ENCODE measurements at places on chromosomes 6 and 20.

DNA sequence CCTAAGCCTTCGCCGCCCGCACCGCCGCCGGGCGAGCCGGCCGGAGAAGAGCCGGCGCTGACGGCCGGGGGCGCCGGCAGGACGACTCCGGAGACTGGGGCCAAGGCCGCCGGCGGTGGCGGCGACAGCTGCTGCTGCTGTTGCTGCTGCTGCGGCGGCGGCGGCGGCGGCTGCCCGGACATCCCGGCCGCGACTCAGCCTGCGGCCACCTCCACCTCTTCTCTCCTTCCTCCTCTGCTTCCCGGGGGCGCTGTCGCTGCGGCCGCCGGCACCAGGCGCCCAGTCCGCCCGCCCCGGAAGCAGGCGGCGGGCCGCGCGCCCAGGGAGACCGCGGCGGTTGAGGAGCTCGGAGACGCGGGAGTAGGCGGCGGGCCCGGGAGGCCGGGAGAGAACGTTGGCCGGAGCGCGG lies 307 bp downstream of the RANBP9 start:
- peak; percentile 82 for DNase-seq

- DNase-seq, result no peak
Observed at GRCh38 chr6:121242386-121242785, 91.9 kb downstream of the TBC1D32 start.

DNA sequence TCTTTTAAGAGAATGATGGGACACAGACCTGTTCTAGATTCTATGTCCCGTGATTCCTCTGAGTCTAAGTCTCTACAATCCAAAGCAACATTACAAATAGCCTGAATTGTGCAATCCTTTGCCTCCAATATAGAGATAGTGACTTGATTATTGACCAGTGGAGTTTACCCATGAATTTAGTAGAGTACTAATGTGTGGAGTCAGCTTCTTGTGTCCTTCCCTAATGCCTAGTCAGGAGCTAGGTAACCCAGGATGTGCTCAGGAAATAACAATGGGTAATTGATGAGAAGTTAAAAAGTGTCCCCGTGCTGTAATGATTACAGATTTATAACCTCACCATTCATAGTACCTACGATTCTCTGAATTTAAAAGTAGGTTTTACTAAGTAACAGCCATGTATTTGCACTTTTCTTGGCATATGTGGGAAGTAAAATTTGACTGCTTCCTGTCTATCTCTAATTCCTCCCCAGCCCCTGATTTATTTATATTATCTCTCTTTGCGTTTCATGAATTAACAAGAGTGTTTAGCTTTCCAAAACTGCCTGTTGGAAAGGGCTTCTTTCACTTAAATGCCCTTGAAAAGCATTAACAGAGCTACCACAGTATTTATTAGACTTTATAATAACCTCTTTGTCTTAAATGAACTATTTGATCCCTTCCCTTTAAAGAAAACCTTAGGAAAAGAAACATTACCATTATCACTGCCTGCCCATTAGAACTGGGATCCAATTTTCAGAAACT lies 30.5 kb downstream of the NEDD9 start:
- no peak for DNase-seq

GRCh38 chr20:64106435-64106961 lies 867 bp downstream of the NPBWR2 start:
- DNase-seq, result no peak

- DNase-seq, result no peak
Observed at GRCh38 chr6:102717737-102718456, 1324.4 kb downstream of the GRIK2 start.

DNA sequence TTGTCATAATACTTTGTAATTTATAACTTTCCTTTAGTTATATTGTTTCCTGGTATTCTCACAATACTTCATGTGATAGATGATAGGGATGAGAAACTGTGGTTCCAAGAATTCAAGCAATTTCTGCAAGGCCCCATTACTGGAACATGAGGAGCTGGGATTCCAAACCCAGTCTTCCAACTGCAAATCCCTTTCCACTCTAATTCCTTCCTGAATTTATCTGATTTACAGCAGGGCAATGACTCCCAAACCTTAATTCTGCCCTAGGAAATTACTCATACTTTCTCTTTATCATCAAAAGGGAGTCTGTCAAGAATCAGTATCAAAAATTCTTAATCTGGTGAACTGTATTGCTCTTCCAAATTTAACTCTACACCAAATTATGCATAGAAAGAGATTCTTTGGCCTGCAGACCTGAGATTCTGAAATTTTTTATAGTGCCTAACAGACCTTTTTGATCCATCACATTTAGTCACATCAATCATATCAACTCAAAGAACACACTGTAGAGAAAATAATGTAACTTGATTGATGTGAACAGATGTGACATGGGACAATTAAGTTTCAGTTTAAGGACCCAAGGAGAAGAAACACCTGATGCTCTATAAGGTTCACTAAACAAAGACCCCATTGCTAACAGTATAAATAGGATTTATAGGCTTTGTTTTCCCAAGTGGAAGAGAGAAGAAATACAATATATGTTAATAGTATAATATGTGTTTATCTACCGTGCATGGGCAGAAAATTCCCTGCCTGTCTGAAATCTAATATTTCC lies 41.5 kb upstream of the GJA1 start:
- no peak for DNase-seq

DNA sequence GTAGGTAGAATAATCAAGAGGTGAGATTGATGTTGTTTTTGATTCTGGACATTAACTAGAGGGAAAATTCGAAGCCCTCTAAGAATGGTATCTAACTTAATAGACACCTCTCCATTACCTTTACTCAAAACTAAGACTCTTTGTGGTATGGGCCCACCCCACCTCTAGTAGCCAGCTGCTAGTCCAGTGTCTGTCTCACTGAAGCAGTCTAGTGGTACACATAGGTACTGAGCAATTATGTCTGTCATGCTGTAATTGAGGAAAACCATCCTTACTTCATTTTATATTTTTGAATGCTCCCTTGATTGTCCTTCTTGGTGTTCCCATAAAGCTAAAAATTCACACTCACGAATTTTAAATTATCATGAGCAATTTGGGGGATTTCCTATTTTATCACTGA lies 290.7 kb downstream of the ARHGAP18 start:
- no peak for DNase-seq

- DNase-seq, result no peak
Observed at GRCh38 chr6:83908813-83909212, 49.3 kb downstream of the CYB5R4 start.

- no peak for DNase-seq
Observed at GRCh38 chr20:58566981-58567380, 51.8 kb upstream of the APCDD1L start.

- DNase-seq, result peak; percentile 61
Observed at GRCh38 chr20:49484180-49485140, 2.0 kb upstream of the KCNB1 start.

DNA sequence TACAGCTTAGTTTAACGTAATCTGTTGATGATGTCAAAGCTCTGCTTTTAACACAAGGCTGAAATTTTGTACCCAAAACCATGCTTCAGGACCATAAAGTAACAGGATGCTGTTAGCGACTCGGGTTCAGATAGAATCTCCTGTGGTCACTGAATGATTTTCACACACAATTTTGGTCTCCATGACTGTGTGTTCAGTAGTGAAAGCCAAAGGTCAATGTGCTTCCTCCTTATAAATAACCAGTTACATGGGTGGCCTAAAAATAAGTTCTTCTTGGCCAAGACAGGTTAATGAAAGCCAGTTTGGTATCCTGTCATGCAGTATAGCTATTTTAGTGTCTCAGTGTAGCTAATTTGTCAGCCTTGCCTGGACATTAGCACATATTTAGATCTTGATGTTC lies 19.1 kb upstream of the LOC128125822 start:
- DNase-seq, result no peak

DNA sequence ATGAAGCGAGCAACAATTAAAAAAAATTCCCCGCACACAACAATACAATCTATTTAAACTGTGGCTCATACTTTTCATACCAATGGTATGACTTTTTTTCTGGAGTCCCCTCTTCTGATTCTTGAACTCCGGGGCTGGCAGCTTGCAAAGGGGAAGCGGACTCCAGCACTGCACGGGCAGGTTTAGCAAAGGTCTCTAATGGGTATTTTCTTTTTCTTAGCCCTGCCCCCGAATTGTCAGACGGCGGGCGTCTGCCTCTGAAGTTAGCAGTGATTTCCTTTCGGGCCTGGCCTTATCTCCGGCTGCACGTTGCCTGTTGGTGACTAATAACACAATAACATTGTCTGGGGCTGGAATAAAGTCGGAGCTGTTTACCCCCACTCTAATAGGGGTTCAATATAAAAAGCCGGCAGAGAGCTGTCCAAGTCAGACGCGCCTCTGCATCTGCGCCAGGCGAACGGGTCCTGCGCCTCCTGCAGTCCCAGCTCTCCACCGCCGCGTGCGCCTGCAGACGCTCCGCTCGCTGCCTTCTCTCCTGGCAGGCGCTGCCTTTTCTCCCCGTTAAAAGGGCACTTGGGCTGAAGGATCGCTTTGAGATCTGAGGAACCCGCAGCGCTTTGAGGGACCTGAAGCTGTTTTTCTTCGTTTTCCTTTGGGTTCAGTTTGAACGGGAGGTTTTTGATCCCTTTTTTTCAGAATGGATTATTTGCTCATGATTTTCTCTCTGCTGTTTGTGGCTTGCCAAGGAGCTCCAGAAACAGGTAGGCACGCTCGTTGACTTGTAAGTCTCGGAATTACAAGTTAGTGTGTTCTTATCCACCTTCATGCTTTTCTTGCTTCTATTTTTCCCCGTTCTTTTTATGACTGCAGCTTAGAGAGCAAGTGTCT lies at the start of gene EDN1:
EDN1 (plus strand) TSS at position 429 of the 888 bp plus-strand sequence; CDS start at position 698, 269 bp downstream.
- DNase-seq, result peak; percentile 82

- no peak for DNase-seq
Observed at GRCh38 chr20:20836836-20837235, 124.4 kb upstream of the RALGAPA2 start.

DNA sequence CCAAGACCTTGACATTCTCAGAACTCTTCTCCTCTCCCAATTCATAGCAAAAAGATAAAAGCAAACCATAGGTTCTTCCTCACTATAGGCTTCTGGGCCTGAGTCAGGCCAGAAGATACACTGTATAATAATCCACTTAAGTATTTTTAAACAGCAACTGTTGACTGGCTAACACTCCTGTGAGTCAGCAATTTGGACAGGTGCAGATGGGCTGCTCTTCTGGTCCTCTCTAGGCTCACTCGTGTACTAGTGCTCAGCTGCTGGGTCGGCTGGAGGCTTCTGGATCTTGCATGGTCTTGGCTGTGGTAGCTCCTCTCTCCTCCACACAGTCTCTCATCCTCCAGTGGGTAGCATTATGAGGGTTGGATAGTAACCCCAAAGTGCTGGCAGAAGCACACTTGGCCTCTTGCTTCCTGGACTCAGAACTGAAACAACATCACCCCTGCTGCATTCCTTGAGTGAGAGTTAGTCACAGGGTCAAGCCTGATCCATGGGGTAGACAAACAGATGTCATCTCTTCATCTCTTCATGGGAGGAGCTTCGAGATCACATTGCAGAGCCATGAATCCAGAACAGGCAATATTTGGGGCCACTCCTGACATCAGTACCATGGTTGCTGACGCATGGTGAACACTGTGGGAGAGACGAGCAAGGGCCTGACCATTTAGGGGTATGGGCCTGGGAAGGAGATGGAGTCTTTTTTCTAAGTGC lies 86.9 kb downstream of the C6orf118 start:
- no peak for DNase-seq

DNA sequence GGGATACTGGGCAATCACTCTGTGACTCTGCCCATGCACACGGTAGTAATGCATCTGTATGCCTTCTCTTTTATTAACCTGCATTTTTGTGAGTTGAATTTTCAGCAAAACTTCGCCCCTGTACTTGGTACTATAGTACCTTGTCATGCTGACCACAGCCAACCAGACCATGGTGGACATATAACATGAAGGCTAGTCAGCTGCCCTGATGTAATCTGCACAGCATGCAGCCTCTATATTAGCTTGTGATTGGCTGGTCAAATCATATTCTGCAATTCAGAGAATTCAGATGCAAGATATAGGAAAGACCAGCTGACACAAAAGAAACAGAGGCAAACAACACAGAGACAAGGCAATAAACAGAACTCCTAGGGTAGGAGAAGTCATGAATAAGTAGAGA lies 200.9 kb upstream of the JARID2 start:
- no peak for DNase-seq

GRCh38 chr20:40438161-40438830 lies 250.7 kb downstream of the MAFB start:
- no peak for DNase-seq

DNA sequence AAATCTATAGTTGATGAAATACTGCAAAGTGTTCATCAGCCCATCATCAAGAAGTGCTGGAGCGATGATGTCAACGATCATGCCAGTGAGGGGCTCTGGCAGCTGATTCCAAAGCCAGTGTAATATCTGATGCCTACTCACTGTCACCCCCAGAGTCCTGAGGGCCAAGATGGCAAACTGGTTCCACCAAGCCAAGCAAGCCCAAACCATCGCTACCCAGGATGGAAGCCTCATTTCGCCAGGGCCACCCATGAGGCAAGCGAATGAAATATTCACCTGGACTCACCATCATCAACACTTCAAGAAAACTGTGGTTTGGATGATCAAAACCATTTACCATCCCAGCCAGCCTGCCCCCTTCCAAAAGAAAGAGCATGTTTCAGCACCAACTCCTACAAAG lies 76.5 kb downstream of the GNAS-AS1 start:
- DNase-seq, result no peak

DNA sequence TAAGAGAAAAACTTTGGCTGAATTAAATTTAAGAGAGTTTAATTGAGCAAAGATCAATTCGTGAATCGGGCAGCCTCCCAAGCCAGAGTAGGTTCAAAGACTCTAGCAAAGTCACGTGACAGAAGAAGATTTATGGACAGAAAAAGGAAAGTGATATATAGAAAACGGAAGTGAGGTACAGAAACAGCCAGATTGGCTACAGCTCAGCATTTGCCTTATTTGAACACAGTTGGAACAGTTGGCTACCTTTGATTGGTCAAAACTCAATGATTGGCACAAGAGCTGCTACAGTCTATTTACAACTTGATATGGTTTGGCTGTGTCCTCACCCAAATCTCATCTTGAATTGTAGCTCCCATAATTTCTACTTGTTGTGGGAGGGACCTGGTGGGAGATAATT lies 102.6 kb downstream of the PLG start:
- no peak for DNase-seq

GRCh38 chr20:16699293-16699692 lies 30.5 kb upstream of the SNRPB2 start:
- no peak for DNase-seq

- no peak for DNase-seq
Observed at GRCh38 chr6:37451441-37452193, 18.6 kb downstream of the CMTR1 start.

DNA sequence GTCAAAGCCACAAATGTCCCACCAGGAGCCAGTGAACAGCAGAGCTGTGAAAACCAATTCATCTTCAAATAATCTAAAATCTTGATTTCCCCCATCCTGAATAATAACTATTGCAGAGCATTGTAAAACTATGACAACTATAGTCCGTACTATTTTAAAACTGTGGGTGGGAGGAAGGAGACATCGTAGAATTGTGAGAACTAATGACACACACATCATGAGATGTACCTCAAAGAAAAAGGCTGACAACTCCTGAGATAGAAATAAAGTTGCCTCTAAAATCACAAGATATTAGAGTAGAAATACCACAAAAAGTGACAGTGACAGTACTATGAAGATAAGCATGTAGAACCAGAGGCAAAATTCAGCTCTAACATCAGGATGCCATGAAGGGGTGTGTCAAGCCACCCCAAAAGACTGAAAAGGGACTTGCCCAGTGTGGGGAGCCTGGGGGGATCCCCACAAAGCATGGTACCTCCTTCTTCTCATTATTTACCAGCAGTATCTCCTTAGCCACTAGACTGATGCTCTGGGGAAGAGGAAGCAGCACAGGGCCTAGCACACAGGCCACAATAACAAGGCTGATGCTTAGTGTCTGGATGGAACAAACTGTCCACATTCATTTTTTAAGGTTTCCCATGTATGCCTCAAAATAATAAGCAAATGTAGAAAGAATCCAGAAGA lies 13.4 kb downstream of the NAPB start:
- DNase-seq, result no peak
